ENCODE measurements at places on chromosomes 3 and 15.
A peak's percentile ranks its signal among the peaks of the same experiment; 100 is the strongest.

- DNase-seq: peak; percentile 72
Observed at GRCh38 chr3:33218446-33219174, at the start of gene SUSD5. Gene SUSD5, minus strand, starts transcription at chr3:33218810. Its CDS starts 13 bp downstream, at chr3:33218797.

GRCh38 chr3:52277972-52278509, 408 bp downstream of the WDR82 start:
- no peak for DNase-seq

- no peak for DNase-seq
Observed at GRCh38 chr15:58434334-58434875, 2.6 kb downstream of the LIPC start.

- DNase-seq: no peak
Observed at GRCh38 chr3:71356265-71356664, 227.3 kb downstream of the FOXP1 start.

DNA sequence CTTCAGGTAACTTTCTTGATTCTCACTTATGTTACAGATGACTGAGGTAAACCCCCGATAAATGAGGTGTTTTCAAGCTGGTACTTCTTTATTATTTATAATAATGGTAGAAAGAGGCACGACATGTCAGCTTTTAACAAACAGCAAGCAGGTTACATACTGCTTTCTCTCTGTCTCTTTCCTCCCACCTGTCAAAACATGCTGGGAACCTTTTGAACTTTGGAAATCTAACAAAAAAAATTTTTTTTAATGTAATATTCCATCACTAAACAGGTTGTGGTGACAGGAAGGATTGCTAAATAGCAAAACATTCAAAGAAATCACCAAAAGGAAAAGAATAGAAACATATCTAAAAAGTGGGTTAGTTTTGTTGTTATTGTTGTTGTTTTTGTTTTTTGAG, 48.2 kb downstream of the ANO10 start:
- DNase-seq: no peak

DNA sequence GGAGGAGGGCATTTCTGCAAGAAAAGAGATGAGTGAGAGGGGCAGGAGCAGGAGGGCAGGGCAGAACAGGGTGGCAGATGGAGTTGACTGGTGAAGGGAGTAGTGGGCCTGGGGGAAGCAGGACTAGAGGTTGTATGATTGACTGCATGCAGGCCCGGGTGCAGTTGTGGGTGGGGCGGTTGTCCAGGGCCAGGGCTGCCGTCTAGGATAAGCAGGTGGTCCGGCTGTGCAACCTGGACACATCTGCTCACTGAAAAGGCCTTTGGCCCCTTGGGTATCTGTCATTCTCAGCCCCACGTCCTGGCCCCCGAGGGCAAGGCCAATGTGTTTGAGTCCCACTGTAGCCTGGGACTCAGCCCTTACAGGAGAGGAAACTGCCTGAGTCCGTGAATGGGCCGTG, 25.4 kb downstream of the ALS2CL start:
- no peak for DNase-seq

- peak; percentile 65 for DNase-seq
Observed at GRCh38 chr3:23712656-23713559, 92.8 kb upstream of the UBE2E1 start.

DNA sequence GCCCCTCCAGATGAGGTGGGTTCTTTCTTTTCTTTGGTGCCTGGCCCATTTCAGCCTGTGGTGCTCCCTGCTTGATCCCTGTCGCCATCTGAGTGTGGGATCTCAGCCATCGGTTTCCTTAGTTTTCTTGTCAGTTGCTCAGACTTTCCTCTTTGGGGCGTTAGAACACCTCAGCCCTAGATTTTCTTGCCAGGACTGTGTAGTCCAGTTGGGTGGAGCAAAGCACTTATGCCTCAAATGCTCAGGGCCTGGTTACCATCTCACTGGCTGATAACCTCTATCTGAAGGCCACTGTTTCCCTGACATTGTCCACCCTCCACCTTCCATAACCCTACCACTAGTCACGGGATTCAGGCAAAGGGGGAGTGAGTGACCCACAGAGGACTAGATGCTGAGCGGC, 208.7 kb upstream of the BHLHE40 start:
- no peak for DNase-seq

- no peak for DNase-seq
Observed at GRCh38 chr3:61601831-61602230, 40.5 kb downstream of the PTPRG start.

GRCh38 chr3:101685870-101686307, 629 bp downstream of the RPL24 start:
- DNase-seq: no peak

GRCh38 chr3:187702507-187703033, at the start of gene RTP2:
Gene RTP2, minus strand, starts transcription at chr3:187702557. Its CDS starts 429 bp downstream, at chr3:187702128.
- DNase-seq: no peak

DNA sequence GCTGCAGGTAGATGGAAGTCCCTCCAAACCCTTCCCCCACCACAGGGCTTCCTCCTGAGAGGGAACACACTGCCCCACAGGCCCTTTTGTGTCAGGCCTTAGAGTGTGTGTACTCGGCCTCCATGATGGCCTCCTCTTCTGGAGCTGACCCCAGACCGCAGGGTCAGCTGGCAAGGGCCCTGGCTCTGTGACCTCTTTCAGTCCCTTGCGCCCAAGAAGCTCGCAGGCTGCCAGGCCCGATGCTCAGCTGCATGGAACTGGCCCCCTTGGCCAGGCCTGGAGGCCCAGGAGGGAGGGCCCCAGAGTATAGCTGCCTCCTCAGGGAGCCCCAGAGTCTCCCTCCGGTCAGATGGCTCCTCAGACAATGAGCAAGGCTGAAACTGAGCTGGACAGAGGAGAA, 23.4 kb upstream of the ANKDD1A start:
- DNase-seq: no peak

DNA sequence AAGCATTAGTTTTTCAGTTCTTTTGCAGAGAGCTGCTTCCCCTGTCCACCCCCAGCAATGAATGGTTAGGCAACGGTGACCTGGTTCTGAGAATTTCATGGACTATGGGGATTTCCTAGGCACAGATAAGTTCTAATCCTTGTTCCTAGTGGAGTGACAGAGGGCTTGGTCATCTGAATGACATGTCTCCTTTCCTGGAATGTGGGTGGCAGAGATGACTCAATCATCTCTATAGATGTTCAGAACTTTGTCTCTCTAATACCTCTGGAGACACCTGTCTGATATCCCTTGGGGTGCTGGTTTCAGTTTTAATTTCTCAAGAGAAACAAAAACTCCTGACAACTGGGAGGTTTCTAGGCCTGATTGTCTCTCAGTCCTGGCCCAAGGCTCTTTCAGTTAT, 10.4 kb downstream of the PLA2G4E start:
- no peak for DNase-seq

GRCh38 chr15:37219211-37219701, 118.9 kb upstream of the MEIS2 start:
- no peak for DNase-seq

GRCh38 chr3:146511402-146512134, 32.8 kb downstream of the PLSCR1 start:
- no peak for DNase-seq

GRCh38 chr15:62211348-62211747, 46.3 kb upstream of the C2CD4B start:
- DNase-seq: no peak

DNA sequence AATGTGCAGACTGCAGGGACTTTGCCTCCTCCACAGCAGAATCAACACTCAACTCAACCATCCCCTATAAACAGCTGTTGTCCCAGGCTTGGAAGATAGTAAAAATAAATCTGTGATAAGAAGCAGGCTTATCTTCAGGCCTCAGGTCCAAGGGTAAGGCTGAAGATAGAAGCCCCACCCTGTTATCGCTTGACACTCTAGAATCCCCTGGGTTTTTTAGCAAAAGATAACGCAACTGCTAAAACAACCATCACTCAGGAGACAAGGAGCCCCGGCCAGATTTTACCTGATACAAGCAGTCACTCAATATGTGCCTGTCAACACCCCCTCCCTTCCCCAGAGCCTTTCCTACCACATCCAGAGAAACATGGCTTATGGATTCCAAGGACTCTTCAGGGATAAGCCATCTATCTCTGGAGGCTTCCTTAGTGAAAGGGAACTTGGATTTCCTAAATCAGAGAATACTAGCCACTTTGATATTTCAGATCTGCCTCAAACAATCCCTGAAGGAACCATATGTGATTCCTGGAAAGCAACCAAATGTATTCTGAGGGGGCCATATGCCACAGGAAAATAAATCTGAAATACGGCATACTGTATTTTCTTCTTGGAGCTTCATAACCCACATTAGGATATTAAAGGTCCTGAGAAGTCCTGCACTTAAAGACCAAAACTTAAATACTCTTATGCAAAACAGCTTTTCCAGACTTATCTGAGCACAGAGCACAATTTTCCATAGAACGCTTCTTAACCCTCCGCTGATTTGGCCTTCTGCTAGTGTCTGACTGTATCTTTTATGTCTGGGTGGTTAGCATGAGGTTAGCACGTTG, 60.4 kb downstream of the LYZL4 start:
- DNase-seq: no peak

DNA sequence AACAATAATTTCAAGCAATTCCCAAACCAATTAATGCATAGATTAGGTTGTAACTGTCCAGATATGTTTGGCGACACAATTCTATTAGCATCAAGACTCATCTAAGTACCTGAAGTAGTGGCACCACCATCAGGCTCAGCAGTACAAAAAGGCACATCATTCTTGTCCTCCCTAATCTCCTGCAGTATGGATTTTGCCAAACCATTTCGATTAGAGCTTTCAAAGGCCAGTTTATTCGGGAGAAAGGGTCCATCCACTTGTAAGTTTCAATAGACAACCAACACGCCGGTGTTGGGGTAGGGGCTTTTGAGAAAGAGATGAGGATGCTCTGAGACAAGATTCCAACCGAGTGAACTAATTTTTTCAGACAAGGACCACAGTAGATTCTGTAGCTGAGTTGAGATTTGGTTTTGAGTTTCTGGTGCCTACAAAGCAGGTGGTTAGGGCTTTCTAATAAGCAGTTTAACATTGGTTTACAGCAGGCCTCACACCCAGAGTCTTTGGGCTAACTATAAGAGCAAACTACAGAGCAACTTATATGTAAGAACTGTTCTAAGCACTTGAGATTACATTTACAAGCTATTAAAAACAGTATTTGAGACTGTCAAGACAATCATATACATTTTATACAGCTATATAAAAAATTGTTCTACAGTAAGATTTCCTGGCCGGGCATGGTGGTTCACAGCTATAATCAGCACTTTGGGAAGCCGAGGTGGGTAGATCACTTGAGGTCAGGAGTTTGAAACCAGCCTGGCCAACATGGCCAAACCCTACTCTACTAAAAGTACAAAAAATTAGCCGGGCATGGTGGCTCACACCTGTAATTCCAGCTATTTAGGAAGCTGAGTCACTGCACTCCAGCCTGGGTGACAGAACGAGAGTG, 4.5 kb downstream of the RPL22L1 start:
- no peak for DNase-seq

DNA sequence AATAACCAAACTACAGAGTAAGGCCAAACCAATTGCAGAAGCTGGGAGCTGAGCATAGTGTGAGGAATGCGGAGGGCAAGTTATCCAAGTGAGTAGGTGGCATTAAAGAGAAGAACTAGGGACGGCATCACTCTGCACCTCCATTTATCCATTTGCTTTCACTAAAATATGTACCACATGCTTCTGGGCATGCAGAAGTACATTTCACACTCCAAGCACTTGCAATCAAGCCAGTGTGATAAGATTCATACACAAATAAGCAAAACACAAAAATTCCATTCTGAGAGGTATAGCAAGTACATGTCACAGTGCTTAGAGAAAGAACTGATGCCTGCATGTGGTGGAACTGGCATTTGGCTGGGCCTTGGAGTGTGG, 81.1 kb downstream of the CCNL1 start:
- no peak for DNase-seq

GRCh38 chr3:173397161-173398110, at the start of gene NLGN1:
Gene NLGN1, plus strand, starts transcription at chr3:173397744.
- DNase-seq: peak; percentile 76

DNA sequence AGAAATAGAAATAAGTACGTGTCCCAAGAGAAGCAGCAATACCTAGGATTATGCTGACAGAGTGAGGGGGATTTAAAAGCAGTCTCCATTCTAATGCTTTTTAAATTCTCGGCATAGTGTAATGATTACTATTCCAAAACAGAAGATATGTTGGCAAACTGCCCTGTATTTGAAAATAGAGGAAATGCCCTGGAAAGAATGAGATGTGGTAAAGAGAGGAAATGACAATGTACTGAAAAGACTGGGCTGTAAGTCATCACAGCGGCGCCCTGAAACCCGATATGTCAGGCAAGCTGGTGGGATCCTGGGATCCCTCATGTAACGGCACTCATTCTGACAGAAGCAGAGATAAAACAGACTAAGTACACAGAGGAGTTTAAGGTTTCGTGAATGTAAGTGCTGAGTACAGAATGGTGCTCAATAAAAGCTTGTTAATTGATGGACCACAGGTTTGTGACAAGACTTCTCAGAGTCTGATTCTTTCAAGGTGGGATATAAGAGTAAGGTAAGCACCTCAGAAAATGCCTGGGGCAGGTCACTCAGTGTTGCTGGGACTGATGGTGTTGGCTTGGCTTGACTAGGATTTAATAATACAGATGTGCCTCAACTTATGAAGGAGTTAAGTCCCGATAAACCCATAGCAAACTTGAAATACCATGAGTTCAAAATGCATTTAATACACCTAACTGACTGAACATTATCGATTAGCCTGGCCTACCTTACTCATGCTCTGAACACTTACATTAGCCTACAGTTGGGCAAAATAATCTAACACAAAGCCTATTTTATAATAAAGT, 91.4 kb downstream of the NFKBIZ start:
- DNase-seq: peak; percentile 11

- no peak for DNase-seq
Observed at GRCh38 chr15:75198560-75199356, 2.9 kb upstream of the C15orf39 start.

GRCh38 chr3:19972054-19972453, 25.2 kb downstream of the RAB5A start:
- DNase-seq: no peak

DNA sequence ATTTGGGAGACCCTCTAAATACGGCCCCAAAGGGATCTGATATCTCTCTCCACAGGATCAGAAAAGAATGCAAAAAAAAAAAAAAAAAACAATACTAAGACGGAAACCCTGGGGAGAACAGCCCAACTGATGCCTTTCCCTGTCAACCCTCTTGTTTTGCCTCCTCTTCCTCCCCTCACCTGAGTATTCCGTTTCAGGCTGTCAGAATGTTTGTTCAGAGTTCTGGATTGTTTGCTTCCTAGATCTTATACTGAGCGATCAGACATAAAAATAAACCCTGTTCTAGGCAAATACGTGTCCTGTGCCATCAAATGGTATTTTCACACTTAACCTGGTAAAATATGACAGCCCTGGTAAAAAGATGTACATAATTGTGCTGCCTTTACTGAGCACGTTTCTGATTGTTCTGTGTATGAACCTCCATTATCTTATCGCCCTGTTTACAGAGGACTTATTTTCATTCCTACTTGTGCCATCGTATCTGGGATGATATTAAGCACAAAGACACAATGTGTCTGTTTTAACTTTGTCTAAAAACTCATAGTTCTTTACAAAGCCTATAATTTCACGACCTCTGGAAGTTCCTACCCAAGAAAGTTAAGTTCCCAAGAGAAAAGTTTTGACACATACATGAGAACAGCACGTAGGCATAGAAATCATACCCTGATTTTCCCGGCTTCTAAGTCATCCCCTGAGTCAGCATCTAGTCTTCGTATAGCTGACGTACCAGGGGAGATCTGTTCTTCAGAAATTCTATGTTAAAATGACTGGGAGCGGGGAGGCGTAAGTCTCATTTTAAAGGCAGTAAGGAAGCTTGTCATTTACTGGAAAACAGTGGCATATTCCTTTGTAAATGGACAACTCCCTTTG, 856 bp downstream of the ZBTB38 start:
- no peak for DNase-seq

- DNase-seq: no peak
Observed at GRCh38 chr15:43238671-43239131, 17.9 kb upstream of the EPB42 start.
